ENCODE measurements at places on chromosomes 7 and 10.

DNA sequence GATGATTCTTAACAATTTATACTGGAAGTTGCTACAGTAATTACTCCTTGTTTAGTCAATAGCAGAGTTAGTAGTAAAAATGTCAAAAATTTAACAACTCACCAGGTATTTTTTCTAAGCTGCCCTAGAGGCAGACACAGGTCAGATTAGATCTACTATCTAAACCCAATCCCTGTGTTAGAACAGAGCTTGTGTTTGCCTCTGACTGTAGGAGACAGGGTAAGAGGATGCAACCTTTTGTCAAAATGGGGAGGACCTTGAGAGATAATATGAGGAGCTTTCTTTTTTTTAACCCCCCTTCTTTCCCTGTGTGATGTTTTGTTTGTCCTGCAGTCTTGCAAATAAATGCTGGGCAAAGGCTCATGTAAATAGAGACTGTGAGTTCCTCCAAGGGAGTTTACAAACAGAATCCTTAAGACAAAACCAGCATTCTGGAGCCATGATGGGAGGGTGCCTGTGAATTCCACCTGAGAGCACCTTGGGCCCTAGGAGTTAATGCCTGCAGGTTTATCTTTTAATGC lies 353.1 kb downstream of the GATA3 start:
- no peak for DNase-seq

DNA sequence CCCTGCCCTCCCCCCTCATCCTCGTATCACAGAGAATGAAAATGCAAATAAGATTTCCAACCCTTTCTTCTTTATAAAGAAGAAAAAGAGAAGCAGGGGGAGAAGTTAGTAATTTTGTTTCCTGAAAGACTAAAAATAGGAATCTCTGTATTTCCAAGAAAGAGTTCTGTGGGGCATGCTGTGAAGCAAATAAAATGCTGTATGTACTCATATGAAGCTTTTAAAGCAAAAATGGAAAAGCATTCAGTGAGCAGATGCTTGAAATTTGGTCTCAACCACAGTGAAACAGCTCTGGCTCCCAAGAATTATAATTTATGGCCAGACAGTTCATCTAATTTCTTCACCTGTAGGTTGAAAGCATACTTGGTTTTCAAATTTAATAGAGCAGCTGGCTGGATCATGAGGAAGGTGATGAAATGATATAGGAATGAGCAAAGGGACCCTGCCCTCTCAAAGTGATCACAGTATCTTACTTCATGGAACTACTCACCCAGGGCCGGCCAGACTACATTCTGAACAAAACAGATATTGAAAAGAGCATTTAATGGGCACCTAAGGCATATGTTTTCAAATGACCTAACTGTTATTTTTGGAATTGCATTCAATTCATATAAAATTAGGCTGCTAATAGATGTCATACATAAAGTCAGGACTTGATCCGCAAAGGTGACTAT lies 31.4 kb downstream of the SVIL start:
- DNase-seq: no peak

GRCh38 chr7:92200791-92201190 lies 21.8 kb upstream of the LRRD1 start:
- DNase-seq: no peak

- DNase-seq: no peak
These were observed 322.8 kb upstream of the GRM3 start for GRCh38 chr7:86320889-86321288.

GRCh38 chr10:33974976-33975478 lies 640.6 kb upstream of the NRP1 start:
- no peak for DNase-seq

DNA sequence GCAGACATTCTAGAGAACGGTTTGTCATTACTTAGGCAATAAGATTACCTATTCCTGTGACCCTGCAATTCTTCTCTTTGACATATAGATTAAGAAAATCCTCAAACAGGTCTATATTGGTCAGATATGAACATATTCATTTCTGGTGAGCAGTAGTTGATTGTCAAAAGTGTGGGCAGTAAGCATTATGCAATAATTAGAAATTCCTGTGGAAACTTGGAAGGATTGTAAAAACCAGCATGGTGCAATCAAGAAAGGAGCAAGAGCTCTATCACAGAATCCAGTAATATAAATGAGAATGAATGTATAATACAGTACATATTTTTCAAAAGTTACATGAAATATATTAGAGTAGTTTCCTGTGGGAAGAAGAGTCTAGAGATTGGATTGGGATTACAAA lies 406.5 kb downstream of the SUGCT start:
- DNase-seq: no peak

- DNase-seq: no peak
These were observed 95.5 kb upstream of the KCNIP2 start for GRCh38 chr10:101939008-101939648.

GRCh38 chr7:3028071-3028757 lies 15.5 kb downstream of the CARD11 start:
- peak; percentile 28 for DNase-seq

DNA sequence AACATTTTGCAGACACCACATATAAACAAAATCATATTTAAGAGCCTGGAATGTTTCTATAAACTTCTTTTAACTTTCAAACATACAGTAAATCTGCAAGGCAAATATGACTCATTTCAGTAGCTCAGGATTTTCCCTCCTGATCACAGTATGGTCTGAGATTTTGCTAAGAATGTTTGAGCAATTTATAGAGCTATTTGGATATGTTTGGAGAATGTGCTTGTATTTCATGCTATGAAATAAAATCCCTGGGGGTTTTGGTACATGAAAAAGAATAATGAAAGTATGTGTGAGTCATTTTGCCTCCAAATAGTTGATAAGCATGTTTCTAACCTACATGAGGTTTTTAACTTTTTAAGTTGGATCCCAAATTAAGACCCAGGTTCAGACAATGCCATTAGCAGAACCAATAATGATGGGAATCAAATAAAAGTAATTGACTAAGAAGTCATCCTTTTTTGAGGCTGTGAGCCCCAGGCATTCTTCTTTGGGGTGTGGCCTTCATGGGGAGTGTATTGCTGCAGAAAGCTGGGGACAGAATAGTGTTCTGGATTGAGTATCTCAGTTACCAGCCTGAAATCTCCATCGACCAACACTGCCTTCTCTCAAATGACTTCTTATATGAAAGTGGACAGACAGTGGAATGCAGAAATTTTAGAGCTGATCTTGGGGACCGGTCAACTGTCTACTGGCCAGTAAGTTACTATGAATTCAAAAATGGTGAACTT lies 66.1 kb upstream of the AGBL3 start:
- no peak for DNase-seq

DNA sequence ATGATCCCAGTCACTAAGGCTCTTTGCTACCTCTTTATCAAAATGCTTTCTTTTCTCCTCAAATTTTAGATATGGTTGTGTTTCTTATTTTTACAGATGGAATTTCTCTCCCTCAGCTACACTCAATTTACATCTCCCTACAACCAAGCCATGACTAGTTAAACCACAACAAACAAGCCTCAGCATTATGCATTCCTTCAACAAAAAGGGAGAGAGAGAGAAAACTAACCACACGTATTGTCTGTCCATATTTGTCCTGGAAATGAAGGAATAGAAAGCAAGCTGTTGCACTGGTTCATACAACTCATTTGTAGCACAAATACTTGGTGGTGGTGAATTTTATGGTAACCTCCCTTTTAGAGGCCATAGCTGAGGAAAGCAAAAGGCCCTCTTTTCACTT lies 286.4 kb downstream of the AHR start:
- DNase-seq: no peak

DNA sequence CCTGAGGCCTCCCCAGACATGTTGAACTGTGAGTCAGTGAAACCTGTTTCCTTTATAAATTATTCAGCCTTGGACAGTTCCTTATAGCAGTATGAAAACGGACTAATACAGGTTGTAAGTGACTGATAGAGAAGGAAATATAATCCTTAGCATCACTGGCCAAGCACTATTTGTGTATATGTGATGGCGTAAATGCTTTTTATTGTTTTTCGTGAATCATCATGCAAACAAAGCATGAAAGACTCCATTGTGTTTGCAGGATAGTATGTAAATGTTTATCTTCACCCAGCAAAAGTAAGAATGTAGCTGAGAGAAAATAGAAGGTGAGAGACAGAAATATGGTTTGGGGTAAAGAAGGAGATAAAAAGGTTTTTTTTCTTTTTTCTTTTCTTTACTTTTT lies 92.5 kb upstream of the LRGUK start:
- no peak for DNase-seq

DNA sequence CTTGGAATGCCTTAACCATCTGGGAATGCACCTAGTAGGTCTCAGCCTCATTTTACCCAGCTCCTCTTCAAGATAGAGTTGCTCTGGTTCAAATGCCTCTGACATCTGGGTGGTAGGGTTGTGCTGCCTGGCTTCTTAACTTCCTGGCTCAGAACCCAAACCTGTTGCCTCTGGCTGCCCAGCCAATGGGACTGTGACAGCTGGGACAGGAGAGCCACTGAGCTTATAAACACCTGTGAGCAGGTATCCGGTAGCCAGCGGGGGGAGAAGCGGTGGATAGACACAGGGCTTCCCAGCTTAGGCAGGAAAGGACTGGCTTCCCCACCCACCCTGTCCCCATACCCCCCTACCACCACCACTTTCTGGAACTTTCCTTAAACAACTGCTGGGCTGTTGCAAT lies 115.8 kb upstream of the CARD11 start:
- DNase-seq: no peak

DNA sequence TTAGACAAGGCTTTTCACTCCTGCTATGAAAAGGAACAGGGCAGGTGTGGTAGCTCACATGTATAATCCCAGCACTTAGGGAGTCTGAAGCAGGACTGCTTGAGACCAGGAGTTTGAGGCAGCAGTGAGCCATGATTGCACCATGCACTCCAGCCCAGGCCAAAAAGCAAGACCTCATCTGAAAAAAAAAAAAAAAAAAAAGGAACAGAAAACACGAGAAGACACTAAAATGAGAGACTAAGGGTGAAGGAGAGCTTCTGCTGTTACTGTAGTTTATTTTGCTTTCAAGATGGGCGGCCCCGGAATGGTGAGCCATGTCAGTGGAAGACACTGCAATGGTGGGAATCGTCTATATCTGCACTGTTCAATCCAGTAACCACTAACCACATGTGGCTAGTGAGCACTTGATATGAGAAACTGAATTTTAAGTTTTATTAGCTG lies 9.9 kb downstream of the PIP4K2A start:
- no peak for DNase-seq

DNA sequence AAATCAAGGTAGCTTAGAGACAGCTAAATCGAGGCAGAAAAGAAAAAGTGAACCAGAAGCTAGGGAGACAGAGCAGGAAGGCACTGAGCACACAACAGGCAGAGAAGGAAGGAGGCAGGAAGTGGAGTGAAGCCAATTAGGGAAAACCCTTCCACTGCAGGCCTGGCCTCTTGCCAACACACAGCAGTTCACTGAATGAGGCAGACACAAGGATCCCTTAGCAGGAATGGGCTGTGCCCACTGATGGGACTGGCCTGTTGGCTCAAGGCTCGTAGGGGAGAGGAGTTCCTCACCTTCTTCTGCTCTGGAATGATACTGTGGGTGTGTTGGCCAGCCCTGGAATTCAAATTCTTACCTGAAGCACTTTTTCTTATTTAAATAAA lies 220.3 kb upstream of the STK17A start:
- no peak for DNase-seq
